Posterior cingulate gyrus (tissue), 11 donors: ENCODE measurements at places on chromosomes 7 and 10.
A peak's percentile ranks its signal among the peaks of the same experiment; 100 is the strongest.

- no peak for DNase-seq
Observed at GRCh38 chr7:122553761-122554160, 145.2 kb downstream of the RNF133 start.

DNA sequence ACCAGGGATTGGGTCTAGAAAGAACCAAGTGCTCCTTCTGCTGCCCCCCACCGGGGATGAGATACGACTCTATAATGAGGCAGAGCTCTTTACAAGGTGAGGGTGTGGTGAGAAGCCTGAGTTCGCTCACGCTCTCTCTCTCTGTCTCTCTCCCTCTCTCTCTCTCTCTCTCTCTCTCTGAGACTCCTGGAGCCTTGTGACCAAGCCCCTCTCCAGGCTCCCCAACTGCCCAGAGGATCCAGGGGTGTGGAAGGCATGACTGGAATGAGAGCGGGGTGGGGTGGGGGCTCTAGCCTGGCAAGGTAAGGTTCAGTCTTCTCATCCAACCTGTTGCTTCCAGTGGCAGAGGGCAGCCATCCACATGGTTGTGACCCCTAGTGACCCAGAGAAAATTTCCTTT is 3.1 kb upstream of the PTF1A start:
- DNase-seq, result no peak

GRCh38 chr10:133412381-133412711 is 12.1 kb downstream of the SPRN start:
- no peak for DNase-seq

DNA sequence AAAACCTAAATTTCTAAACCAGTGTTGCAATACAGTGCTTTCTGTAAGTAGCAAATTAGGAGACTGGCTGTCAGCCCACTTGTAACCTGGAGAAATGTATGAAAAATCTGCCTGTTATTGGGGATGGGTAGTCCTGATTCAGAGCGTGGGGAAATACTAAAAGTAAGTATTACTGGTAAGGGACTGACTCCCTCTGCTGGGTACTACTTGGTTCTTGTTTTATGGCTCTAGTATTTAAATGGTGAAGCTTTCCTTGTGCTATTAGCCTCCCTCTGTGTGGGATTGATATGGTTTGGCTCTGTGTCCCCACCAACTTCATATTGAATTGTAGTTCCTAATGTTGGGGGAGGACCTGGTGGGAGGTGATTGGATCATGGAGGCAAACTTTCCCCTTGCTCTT is 886.1 kb downstream of the SORCS1 start:
- no peak for DNase-seq

GRCh38 chr7:51344406-51345138 is 28.0 kb upstream of the COBL start:
- no peak for DNase-seq

DNA sequence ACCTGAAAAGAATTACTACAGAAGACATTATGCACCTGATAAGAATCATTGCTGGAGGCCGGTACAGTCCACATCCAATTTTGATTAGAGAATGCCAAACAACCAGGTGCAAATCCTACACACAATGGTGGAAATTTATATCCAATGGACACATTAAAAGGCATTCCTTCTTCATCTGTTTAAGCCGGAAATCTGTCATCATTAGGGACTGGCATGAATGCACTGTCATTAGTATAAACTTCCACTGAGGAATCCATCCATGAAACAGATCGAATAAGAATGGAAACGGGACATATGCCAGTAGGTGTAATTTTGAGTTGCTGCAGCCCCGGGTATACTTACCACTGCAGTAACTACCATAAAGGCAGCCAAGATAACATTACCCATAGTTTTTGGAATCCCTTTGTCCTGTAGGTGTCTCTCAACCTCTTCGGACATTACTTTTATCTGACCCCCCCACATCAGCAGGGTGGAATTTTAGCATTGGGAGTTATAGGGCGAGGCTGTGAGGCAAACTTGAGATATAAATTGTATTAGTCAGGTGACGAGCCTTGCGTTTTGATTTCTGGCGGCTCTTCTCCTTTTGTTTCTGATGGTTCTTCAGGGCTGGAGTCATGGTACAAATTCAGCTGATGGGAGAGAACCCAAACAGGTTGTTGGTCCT is 36.5 kb upstream of the AKR1C2 start:
- no peak for DNase-seq

DNA sequence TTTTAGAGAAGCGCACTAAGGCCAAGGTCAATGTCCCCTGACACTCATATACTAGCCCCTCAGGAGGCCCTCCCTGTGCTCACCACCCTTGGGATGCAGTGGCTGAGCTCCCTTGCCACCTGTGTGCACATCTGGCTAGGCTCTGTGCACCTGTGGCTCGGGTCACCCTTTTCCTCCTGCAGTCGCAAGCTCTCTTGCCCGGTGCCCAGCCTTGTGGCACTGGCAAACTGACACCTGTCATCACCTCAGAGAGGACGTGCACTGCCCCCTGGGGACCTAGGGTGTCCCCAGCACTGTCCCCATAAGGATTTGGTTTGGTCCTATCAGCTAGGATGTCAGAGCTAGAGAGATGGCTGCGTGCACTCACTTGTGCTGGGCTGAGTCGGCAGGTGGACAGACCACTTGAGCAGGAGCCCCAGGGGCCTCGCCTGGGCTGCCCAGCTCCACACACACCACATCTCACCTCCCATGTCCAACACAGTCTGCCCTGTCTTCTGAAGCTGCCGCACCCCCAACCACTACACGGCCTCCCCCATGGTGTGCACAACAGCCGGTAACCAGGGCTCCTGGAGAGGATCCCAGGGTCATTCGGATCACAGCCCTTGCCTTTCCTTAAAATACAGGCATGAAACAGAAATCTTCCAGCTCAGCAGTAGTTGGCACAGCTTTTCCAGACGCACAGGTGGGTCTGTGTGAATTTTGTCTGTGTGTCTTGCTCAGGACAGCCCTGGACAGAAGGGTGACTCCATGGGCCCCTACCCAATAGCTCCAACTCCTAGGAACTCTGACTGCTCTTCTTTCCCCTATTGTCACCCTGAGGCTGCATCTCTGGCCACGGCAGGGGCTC is 111.0 kb downstream of the GRID1 start:
- peak; percentile 7 for DNase-seq

DNA sequence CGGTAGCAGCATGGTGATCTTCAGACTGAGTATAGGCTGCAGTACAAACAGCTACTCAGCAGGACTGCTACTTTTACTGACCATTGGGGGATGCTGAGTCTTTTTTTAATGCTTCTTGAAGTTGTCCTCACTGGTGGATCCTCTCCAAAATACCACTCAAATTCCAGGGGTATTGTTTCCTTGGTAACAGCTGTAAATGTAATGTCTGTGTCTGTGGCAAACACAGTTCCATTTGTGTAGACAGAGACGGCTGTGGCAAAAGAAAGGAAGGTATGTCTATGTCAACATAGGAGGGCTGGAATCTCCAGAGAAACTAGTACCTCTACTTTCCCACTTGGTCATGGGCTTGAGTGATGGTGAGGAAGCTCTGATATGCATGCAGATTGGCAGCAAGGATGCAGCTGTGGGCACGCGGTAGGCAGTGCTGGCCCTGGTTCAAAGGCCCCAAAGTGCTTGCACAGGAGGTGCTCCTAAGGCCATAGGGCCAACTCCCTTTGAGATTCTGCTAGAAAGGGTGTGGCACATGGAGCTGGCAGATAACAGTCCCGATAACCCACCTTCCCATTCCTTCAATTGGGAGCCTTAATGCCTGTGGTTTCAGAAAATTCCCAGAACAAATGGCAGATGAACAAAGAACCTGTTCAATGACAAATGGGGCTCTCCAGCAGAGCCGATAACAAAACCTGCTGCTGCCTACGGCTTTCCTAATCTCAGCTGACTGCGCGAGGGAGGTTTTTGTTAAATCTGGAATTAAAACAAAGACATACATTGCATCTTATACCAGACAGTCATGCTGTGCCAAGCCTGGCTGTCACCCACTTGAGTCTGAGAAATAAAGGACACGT is 43.0 kb downstream of the PKD1L1 start:
- no peak for DNase-seq

- no peak for DNase-seq
Observed at GRCh38 chr10:112827951-112828350, 122.1 kb upstream of the TCF7L2 start.

- DNase-seq, result no peak
Observed at GRCh38 chr7:73852500-73852899, 8.5 kb upstream of the TMEM270 start.

DNA sequence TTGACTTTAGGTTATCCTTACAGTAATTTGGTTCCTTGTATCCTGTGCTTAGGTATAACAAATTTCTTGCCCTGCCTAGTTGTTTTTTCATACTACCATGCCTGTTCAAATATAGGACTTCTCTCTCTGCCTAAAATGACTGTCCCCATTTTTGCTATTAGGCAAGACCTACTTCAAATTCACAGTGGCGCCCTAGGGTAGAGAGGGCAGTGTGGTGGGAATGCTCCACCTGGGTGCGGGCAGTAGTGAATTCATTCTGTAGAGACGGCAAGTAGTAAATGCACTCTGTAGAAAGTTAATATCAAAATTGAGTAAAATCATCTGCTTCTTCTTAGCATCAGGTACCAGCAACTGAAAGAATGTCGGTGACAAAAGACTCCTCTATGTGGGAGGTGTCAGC is 120.4 kb upstream of the RHOBTB1 start:
- DNase-seq, result no peak

DNA sequence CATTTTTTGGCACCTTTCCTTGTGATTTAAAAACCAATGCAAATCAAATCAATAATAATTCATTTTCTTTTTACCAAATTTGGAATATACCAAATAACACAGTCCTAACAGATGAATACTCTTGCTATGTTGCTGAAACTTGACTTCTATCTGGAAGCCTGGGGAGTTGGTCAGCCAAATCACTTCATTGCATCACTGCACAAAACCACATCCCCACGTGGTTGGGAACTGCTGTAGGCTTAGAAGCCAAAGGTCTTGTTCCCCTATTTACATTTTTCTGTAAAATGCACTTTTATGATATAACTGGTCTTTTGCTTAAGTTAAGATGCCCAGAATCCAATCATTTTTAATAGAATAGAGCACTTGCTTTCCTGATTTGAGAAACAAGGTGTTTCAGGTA is 15.2 kb downstream of the GPR85 start:
- DNase-seq, result no peak

DNA sequence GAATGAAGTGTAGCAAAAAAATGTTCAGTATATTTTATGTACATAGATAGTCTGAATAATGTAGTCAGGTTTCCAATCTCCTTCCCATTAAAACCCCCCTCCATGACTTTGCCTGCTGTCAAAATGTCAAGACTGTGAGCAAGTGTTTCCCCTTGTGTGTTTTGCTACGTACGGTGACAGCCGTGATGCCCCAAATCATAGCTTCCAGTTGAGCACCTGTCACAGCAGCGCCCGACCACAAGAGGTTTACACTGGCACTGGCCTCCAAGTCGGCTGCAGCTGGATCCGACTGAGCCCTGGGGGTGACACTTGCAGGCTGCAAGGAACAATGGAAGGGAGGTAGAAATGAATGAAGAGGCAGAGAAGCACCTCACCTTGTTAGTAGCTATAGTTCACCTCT is 62.3 kb downstream of the LAMB4 start:
- DNase-seq, result no peak
